Caudate nucleus (tissue), 63 donors: ENCODE measurements at places on chromosomes 6 and 20.

- DNase-seq: no peak
These were observed 5.9 kb downstream of the CDYL start for GRCh38 chr6:4781967-4782575.

- no peak for DNase-seq
These were observed 170.2 kb upstream of the ZNF217 start for GRCh38 chr20:53763707-53764414.

DNA sequence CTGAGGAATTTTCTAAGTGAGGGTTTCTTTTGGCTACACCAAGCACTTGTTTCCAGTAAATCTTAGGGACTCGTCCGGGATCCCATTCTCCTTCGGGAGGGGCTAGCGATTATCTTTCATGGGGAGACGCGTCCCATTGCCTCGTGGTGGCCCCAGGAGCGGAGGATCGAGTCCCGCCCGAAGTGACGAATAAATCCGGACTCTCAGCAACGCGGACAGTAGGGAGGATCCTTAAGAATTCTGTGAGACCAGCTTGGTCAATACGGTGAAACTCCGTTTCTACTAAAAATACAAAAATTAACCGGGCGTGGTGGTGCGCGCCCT is 69.1 kb upstream of the PRSS16 start:
- no peak for DNase-seq

DNA sequence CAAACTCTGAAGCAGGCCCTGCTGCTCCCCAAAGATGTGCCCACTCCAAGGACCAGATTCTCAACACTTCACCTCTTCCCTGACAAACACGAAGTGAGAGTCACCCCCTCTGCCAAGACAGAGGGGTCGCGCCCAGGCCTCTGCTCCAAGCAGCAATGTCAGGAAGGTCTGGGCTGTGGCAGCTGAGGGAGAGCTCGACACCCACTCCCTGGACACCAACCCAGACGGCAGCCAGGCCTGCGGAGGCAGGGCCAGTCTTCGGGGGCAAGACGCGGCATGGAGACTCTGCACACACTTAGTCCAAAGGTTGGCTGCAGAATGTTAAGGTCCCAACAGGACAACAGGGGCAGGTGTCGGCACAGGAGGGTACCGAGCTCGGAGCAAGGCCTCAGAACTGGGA is 144.2 kb downstream of the DLL1 start:
- DNase-seq: no peak

GRCh38 chr6:168611691-168612090 is 170.7 kb downstream of the SMOC2 start:
- DNase-seq: no peak

GRCh38 chr6:152232501-152233151 is 404.5 kb downstream of the SYNE1 start:
- DNase-seq: no peak

- no peak for DNase-seq
These were observed 17.4 kb downstream of the CST7 start for GRCh38 chr20:24966317-24967012.

- no peak for DNase-seq
These were observed 22.8 kb downstream of the SRSF3 start for GRCh38 chr6:36616893-36617521.

- DNase-seq: no peak
These were observed 30.9 kb downstream of the BCL2L1 start for GRCh38 chr20:31691646-31692275.

- no peak for DNase-seq
These were observed 23.5 kb upstream of the FOXC1 start for GRCh38 chr6:1586256-1586655.

GRCh38 chr20:59850018-59850641 is 83.3 kb downstream of the SYCP2 start:
- no peak for DNase-seq

DNA sequence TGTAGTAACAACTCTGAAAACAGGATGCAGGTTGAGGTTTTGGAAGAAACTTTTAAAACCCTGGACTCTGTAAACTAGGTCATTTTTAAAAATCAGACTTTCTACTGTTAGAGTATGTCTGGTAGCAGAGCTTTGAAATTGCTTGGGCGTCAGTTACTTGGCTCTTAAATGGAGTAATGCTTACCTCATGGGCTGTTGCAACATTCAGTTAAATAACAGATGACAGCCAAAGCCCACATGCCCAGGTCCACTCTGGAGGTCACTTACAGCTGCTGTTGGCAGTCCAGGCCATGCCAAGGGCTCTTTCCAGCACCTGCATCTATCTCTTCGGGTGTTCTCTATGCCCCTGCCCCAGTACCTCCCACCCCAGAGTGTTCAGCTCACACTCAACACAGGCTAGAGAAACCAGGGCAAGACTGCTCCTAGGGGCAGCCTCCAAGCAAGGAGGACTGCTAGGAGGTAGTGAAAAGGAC is 96.4 kb downstream of the BANF2 start:
- no peak for DNase-seq

DNA sequence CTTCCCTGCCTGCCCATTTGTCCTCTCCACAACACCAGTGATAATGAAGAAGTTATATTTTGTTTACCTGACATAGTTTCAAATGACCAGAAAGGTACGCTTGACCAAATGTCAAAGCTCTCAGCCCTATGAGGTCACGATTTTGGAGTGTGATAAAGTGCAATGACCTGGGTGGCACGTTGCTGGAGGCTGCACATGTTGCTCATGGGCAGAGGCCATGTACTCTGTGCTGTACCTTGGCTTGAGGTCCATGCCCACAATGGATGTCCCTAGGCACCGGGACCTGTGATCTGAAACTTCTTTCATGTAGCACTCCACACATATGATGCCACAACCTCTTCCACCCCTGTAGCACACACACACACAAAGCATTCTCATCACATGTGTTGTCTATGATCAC is 164.0 kb upstream of the HEY2 start:
- DNase-seq: no peak

DNA sequence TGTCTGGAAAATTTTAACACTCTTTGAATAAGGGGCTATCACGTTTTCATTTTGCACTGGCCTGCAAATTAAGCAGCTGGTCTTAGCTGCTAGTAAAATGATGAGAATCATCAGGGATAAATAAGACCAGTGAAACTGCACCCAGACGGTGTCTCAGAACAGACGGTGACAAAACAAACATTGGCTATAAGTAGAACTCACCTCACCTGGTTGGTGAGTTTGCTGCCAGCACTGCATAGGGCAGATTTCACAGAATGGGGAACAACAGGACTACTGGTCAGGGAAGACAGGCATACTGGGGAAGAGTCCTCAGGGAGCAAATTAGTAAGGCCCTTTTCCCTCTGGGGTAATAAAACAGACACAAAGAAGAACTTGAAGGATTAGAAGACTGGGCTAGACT is 175.9 kb upstream of the CITED2 start:
- DNase-seq: no peak
